ENCODE measurements at places on chromosomes 7 and 10. TPM values are rescaled to one million over a fixed set of nuclear protein-coding genes. Genes with fewer than 3 reads are reported as not detected.

DNA sequence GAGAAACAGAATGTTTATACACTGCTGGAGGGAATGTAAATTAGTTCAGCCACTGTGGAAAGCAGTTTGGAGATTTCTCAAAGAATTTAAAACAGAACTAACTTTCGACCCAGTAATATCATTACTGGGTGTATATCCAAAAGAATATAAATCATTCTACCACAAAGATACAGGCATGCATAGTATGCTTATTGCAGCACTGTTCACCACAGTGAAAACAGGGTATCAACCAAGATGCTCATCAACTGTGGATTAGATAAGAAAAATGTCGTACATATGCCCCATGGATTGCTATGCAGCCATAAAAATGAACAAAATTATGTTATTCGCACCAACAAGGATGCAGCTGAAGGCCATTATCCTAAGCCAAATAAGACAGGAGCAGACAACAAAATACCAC lies 343.1 kb upstream of the KCND2 start:
- no peak for DNase-seq

- no peak for DNase-seq
Observed at GRCh38 chr7:82029236-82029913, 259.5 kb upstream of the HGF start.

DNA sequence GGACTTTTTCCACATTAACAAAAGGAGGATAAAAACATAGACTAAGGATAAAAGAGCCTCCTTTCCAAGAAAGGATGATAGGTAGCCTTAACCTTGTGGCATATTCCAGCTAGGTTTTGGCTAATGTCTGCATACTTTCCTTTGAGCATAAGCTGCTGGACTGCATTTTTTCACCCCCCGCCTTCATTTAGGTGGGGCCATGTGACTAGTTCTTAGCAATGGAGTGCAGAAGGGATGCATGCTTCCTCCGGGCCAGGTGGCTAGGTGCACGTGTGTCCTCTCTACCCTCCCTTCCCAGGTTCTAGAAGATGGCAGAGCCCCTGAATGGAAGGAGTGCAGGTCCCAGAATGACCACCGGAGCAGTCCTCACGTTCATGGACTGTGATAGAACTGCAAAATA lies 59.8 kb downstream of the BPGM start:
- no peak for DNase-seq

GHRHR gene
- polyA plus RNA-seq = not detected

DNA sequence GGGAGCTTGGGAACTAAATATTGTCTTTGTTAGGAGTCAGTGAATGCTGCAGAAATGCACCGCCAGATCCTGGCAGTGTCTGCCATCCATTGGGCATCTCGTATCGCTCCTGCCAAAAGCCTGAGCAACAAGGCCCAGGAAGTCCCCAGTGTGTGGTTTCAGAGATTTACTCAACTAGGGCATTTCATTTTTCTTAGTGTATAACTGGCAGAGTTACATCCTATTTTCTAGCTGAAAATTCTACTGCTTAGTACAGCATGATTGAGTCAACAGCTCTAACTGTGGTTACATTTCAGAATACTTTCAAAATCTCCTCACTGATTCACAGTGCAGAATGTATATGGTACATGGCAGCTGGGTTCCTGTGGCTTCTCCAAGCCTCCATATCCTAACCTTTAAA lies 95.8 kb upstream of the CREB5 start:
- no peak for DNase-seq

All from naive thymus-derived CD8-positive, alpha-beta T cell (primary cell).